ENCODE measurements at places on chromosomes 2 and 18. TPM values are rescaled to one million over a fixed set of nuclear protein-coding genes. Genes with fewer than 3 reads are reported as not detected.

GRCh38 chr2:188570370-188570769 is 278.7 kb downstream of the GULP1 start:
- DNase-seq: no peak
- H3K4me3 ChIP-seq: no peak overlapping the region
- H3K36me3 ChIP-seq: no peaks in the 10 kb centered on the region
- no peaks in the 10 kb centered on the region for H3K4me1 ChIP-seq

DNA sequence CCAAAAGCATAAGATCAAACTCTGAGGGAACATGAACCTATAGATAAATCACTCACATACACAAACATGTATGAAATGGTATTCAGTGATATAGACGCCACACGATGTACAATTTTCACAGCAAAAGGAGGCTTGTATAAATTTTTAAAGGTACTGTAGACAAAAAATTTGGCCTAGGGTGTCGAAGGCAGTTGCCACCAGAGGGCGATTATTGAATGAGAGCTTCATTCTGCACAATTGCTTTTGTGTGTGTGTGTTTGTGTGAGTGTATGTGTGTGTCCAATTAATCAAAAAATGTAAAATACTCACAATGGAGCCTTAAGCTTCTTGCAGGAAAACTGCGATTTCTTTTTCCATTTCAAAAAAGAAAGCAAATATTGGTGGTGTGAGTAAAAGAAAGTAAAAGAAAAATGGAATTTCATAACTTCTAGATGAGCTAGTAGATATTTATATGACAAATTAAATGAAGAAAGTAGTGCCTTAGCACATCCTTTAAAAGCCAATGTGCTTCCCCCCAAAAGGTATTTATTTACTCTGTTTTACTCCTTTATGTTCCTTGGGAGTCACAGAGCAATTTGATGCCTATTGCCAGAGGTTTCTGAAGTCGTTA is 800.1 kb downstream of the SATB2 start:
- no peak for DNase-seq
- H3K4me3 ChIP-seq: no peak overlapping the region
- H3K27ac ChIP-seq: no peak overlapping the region
- no peaks in the 10 kb centered on the region for H3K27me3 ChIP-seq
- H3K36me3 ChIP-seq: no peaks in the 10 kb centered on the region

DNA sequence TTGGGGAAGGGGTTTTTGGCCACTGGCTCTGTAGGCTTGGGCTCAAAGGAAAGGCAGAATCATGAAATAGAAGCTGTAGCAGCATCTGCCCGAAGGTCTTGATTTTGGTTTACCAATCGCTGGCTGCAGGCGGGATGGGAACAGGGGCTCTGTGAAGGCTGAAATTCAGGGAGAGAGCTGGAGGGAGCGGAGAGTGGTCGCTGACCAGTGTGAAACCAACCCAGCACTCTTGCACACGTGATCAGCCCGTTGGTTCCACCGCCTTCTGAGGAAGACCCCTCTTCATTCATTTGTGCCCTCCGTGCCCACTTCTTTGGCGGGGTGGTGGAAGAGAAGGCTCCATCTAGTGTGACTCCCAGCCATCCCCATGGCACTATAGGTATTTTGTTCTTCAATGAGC is 82.6 kb downstream of the KLHL29 start:
- H3K4me1 ChIP-seq: no peaks in the 10 kb centered on the region
- H3K27me3 ChIP-seq: peaks cover 11% of the 10 kb centered on the region
- no peak overlapping the region for H3K4me3 ChIP-seq
- H3K36me3 ChIP-seq: no peaks in the 10 kb centered on the region
- H3K27ac ChIP-seq: no peak overlapping the region

The DCC gene
- 2.2 TPM for total RNA-seq

The MAL gene
- total RNA-seq: 8.1 TPM
